Stimulated activated CD8-positive, alpha-beta memory T cell treated with anti-CD3 and anti-CD28 coated beads, Interleukin-15, amount 100 ng/mL, for 24 hours (primary cell): ENCODE measurements at places on chromosomes 11 and 22.

DNA sequence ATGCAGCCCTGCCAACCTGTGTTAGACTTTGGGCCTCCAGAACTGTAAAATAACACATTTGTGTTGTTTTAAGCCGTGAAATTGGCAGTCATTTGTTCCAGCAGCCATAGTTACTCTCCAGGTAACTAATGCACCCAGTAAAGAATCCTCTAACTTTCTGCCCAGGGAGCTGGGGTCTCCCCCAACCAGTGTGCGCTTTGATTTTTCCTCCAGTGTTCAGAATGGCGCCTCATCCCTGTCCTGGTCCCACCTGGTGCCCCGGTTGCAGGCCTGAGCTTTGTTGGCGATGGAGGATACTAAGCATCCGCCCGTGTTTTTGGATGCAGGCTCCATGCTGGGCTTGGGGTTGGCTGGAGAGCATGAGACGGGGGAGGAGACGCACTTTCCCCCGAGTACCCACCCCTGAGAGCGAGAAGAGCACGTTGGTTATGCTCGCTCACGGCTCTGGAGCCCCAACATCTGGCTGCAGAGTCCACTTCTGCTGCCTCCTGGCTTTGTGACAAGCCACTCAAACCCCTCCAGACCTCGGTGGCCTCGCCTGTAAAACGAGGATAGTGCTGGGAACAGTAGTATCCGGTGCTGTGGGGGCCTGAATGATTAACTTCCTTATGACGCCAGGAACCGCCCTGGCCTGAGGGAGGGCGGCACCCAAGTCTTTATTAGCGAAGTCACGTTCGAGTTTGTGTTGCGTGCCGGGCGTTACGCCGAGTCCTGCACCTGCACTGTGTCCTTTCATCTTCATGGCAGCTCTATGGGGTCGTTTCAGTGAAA lies 25.8 kb downstream of the MRGPRD start:
- no peak for DNase-seq

DNA sequence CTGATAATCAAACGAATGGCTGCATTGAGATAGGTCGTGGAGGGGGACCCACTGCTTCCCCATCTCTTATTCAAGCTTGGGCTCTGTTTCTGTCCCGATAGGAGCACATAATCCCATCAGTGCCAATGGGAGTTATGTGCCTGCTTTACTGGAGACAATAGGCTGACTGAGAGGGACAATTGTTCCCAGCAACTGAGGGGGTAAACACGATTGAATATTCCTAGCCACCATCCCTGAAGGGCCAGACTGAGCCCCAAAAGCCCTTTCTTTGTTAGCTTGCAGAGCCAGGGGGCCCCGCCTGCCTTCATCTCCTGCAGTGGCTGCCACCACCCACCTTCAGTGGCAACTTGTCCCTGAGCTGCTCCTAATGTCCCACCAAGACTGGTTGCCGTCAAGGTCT lies 172.8 kb upstream of the NAV2 start:
- no peak for DNase-seq

GRCh38 chr11:47087801-47088200 lies 88.9 kb downstream of the ARFGAP2 start:
- no peak for DNase-seq

DNA sequence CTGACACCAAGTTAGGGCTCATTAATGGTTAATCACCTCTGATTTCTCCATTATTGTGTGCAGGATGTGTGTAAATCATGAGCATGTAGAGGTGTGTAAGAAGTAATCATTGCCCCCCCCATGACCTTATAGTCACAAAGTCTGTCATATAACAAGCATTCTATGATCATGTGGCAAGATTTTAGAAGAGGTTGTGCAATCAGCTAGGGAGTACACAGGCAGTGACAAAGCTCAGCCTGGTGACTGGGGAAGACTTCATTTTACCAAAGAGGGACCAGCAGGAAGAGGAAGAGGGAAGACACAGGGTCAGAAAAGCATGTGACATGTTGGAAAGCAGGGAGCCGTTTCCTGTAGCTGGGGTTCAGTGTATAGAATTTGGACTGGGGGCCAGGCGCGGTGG lies 176.5 kb upstream of the LARGE1 start:
- DNase-seq, result no peak

- no peak for DNase-seq
Observed at GRCh38 chr22:27148055-27148454, 490.7 kb downstream of the MIAT start.

GRCh38 chr11:112322173-112322790 lies 61.6 kb upstream of the PLET1 start:
- no peak for DNase-seq

GRCh38 chr11:19817265-19817851 lies 104.7 kb downstream of the NAV2 start:
- DNase-seq, result no peak

DNA sequence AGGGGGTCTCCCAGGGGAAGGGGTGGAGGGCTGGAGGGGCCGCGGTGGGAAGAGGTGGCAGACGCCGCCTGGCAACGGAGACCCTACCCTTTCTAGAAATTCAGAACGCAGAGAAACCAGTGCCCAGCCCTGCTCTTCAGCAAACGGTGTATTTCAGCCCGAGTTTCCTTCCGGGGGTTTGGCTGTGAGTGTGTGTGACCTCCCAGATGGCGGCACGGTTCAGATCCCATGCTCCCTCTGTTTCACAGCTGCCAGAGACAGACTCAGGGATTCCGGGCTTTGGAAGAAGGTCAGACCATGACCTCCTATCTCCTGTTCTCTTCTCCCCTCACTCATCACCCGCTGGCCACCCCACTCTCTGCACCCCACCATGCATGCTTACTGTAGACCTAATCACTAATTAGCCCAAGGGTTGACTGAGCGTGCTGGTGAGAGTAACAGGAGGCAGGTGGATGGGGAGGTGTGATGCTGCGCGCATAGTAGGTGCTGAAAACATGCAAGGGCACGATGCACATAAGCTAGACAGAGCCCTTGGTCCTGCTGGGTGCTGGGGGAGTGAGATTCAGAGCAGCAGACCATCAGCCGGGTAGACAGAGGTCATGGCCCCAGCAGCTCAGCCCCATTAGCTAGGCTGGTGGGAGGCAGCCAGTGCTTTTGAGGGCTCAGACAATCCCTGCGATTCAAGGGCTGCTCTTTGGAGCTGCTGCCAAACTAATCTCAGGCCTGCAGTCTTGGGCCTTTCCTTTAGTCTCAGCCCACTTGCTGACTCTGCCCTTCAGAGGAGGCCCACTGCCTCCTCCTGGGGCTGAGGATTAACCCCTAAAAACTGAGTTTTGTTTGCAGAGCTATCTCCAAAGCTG lies 256.5 kb upstream of the CADM1 start:
- DNase-seq, result no peak

GRCh38 chr11:65516135-65516968 lies 8.5 kb upstream of the SCYL1 start:
- DNase-seq, result no peak

- no peak for DNase-seq
Observed at GRCh38 chr11:113507341-113507740, 32.1 kb upstream of the DRD2 start.
